ENCODE measurements at places on chromosomes 11 and 22.

GRCh38 chr22:45883811-45884170 is 93.2 kb downstream of the WNT7B start:
- DNase-seq: no peak

GRCh38 chr22:38081941-38082828 is 1.8 kb downstream of the SLC16A8 start:
- DNase-seq: peak; percentile 66

DNA sequence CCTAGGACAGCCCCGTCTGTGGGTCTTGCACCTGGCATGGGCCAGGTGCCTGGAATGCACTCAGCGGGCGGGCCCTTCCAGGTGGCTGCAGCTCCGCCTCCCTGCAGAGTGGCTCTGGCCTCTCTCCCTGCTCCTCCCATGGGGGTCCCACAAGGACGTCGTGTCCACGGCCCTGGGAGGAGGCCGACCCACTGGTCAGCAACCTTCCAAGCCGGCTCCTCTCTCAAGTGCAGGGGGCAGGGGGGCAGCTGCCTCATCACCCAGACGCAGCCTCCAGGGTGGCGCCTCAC is 41.9 kb downstream of the CERK start:
- DNase-seq: no peak

DNA sequence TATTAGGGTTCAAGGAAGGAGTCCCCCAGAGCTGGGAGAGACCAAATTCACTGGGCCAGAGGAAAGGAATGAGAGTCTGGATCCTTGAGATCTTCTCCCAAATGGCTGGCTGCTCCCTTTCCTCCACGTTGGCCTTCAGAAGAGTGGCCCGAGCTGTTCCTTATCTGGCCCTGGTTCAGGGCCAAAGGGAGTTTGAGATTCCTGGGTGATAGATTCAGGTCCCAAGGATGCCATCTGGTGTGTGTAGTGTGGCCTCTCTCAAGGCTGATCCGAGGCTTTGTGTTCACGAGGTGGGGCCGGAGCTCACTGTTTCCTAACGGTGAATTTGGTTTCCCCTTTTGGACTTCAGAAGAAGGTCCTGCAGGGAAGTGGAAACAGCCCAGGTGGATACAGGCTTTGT is 17.4 kb upstream of the ABCC8 start:
- no peak for DNase-seq

GRCh38 chr11:1330473-1330872 is 21.0 kb upstream of the TOLLIP start:
- no peak for DNase-seq

DNA sequence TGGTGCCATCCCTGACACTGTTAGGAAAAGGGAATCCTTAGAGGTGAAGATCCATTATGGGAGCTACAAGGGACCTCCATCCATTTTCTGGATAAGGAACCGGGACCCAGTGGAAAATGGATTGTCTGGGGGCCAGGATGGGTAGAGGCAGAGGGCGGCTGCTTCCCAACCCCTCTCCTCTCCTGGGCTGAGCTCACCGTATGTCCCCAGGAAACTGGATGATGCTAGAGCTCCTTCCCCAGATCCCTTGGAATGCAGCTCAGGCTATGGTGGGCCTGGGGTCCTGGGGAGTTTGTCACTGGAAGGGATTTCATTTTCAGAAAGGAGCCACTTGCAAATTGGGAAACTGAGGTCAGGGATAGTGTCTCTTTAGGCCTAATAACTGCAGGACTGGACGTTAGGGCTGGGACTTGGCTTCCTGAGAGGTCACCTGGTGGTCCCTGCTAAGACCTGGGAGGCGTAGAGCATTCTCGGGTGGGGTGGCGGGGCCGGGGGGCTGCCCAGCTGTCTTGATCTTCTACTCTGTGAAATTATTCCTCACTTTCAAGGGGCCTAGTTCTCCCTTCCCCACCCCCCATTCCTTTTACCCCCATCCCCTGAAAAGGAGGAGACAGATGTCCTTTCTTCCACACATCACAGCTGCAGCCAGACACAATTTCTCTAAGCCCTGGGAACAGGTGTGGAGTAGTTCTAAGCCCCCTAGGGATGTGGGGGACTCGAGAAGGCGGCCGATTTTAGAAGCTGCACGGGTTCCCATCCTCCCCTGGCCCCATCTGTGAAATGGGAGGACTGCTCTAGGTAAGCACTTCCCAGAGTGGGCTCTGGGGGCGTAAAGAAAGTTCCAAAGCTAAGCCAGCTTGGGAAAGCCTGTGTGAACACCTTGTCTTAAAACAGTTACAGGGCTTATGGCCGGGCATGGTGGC is 99.8 kb downstream of the PKNOX2 start:
- no peak for DNase-seq

DNA sequence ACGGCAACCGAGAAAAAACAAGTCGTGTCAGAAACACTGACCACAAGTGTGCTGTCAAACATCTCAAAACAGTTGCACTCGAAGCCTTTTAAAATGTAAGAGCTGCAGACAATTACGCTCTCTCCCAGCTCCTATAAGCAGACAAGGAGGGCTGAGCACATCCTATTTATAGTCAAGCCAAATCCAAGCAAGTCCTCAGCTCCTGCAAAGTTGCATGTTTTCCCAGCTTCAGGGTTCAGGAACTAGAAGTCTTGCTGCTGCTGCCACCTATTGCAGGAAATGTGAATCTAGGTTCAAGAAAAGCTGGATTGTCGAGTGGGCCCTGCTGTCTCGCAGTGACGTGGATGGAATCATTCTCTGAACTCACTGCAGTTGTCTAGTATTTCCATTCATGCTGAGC is 15.5 kb downstream of the EFCAB6 start:
- DNase-seq: no peak

All from GM12891 (cell line).